KBM-7 (cell line): ENCODE measurements at places on chromosomes 3 and 15.
A peak's percentile ranks its signal among the peaks of the same experiment; 100 is the strongest.

DNA sequence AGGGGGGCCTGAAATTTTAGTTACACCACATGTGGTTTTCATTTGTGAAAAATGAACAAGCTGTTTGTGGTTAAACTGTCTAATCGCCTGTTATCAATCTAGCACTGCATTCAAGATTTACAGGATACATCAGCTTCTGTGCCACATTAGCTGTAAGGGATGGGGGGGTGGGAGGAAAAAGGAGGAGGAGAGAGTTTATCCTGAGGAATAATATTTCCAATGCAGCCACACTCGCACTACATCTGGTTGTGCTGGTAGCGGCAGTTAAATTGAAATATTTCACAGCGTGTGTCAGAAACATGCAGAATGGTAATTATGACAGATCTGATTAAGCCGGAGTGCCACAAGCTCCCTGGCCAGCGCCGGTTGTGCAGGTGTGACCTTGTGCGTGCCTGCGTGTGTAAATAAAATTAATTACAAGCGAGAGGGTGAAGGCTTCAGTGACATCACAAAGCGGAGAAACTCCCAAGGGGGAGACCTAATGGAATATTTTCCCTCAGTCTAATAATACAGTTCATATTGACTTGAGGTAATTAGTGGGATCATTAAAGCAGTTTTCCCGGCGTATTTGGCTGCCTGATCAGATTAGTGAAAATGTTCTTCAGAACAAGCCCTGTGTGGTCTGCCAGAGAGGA is 55.5 kb downstream of the SATB1 start:
- no peak for DNase-seq

DNA sequence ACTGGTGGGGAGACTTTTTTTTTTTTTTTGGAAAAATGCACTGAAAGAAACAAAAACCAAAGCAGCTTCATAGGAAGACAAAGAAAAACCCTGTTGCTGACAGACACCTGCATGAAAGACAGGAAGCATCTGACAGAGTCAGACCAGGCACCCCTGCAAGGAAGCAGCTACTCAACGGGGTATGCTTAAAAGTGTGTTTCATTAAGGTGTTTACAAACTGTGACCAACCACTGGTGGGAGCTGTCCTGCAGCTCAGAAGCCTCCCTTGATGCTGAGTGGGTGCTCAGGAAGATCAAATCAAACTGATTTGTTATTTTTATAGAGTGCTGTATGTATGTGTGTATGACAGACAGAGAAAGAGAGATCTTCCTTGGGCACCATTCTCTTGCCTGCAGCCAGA is 34.7 kb upstream of the AGBL1 start:
- no peak for DNase-seq

DNA sequence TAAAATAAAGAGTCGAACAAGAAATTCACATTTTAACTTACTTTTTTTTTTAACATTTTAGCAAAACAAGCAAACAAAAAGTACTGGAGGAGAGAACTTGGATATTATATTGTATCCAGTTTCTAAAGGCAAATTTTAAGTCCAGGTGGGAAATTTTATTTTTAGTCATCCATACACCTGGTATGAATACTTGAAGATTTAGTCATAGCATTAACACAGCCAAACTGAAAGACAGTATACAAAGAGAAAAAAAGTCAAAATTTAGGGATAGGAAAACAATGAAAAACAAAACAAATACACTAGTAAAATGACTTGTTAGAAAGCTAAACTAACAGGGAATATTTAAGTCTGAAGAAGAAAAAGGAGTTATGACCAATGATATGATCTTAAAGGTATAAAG is 69.1 kb downstream of the PROS1 start:
- DNase-seq, result no peak

GRCh38 chr15:82081914-82082762 is 36.3 kb upstream of the MEX3B start:
- DNase-seq, result peak; percentile 22

DNA sequence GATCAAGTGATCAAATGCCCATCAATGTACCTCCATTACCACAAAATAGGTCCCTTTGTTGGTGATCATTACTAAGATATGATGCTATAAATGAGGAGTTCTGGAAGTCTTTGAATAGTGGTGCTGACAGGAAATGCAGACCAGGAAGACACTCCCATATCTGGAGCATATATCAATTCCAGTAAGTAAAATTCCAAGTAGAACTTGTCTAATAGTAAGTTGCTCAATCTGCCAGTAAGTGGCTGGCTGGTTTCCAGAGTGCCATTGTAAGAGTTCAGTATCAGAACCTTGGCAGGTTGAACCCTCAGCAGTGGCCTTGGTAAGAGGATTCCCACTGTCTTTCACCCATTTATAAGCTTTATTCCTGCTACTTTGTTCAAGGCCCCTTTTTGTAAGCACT is 379.9 kb upstream of the RBMS3 start:
- no peak for DNase-seq

- no peak for DNase-seq
Observed at GRCh38 chr3:169286992-169287391, 376.5 kb downstream of the MECOM start.
